ENCODE measurements at places on chromosomes 16 and 17. TPM values are rescaled to one million over a fixed set of nuclear protein-coding genes. Genes with fewer than 3 reads are reported as not detected.

The NXPH3 gene
- total RNA-seq = 2.1 TPM

The SCGB1C2 gene
- total RNA-seq = not detected

The CTRB2 gene
- total RNA-seq = not detected

DNA sequence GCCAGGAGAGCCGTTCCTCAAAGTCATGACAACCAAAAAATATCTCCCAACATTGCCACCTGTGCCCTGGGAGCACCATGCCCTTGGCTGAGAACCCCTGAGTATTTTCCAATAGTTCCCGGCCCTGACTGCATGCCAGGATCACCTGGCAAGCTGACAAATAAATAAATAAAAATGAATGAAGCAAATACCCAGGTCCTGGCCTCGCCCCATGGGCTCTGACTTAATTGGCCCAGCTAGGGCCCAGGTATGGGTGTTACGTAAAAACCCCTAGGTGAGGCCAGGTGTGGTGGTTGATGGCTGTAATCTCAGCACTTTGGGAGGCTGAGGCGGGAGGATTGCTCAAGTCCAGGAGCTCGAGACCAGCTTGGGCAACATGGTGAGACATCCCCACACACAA lies 2.7 kb upstream of the C16orf74 start:
- no peak overlapping the region for H3K27ac ChIP-seq
- peaks cover 32% of the 10 kb centered on the region for H3K4me1 ChIP-seq
- H3K36me3 ChIP-seq = no peaks in the 10 kb centered on the region
- peaks cover 30% of the 10 kb centered on the region for H3K27me3 ChIP-seq
- DNase-seq = no peak

DNA sequence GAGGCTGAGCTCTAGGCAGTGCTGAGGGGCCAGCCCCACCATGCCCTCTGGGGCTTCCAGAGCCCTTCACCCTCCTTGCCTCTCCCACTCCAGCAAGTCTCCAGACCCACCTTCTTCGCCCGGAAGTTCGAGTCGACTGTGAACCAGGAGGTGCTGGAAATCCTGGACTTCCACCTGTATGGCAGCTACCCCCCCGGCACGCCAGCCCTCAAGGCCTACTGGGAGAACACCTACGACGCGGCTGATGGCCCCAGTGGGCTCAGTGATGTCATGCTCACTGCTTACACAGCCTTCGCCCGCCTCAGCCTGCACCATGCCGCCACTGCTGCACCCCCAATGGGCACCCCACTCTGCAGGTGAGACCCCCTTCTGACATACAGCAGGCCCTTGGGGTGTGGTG lies 10.5 kb downstream of the XYLT2 start:
- H3K4me1 ChIP-seq = no peaks in the 10 kb centered on the region
- H3K36me3 ChIP-seq = no peaks in the 10 kb centered on the region
- no peak overlapping the region for H3K27ac ChIP-seq
- no peaks in the 10 kb centered on the region for H3K27me3 ChIP-seq

DNA sequence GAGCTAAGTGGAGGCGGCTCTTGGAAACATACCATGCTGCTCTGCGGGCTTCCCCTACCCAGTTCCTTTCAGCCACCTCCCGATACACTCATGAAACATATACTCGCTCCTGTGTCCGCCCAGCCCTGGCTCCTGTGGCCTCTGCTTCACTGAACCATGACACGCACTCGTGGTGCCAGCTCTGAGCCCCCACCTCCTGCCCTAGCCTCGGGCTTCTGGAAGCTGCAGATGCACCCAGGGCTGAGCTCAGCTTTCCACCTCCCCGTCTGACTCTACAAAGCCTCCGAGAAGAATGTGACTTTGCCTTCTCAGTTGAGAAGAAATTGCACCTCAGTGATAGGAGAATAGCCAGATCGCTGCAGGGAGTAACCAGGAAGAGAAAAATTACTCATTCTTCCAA lies 11.0 kb downstream of the CALB2 start:
- H3K36me3 ChIP-seq = no peaks in the 10 kb centered on the region
- no peak overlapping the region for H3K27ac ChIP-seq
- H3K27me3 ChIP-seq = peaks cover 45% of the 10 kb centered on the region
- H3K4me3 ChIP-seq = no peak overlapping the region
- H3K4me1 ChIP-seq = no peaks in the 10 kb centered on the region
- no peak for DNase-seq

GRCh38 chr17:2701161-2701995 lies 10.2 kb downstream of the CLUH start:
- H3K27me3 ChIP-seq = no peaks in the 10 kb centered on the region
- no peaks in the 10 kb centered on the region for H3K4me1 ChIP-seq
- H3K4me3 ChIP-seq = no peak overlapping the region
- peak; percentile 76 for DNase-seq
- H3K36me3 ChIP-seq = peaks cover 83% of the 10 kb centered on the region

- no peaks in the 10 kb centered on the region for H3K36me3 ChIP-seq
- H3K27ac ChIP-seq = no peak overlapping the region
- no peaks in the 10 kb centered on the region for H3K27me3 ChIP-seq
- no peak overlapping the region for H3K4me3 ChIP-seq
Observed at GRCh38 chr17:73400915-73401545, 89.2 kb upstream of the CDC42EP4 start.

GRCh38 chr16:53804467-53804866 lies 100.5 kb downstream of the FTO start:
- H3K27me3 ChIP-seq = no peaks in the 10 kb centered on the region
- no peak for DNase-seq
- H3K4me1 ChIP-seq = no peaks in the 10 kb centered on the region
- no peak overlapping the region for H3K4me3 ChIP-seq
- H3K27ac ChIP-seq = no peak overlapping the region
- no peaks in the 10 kb centered on the region for H3K36me3 ChIP-seq

DNA sequence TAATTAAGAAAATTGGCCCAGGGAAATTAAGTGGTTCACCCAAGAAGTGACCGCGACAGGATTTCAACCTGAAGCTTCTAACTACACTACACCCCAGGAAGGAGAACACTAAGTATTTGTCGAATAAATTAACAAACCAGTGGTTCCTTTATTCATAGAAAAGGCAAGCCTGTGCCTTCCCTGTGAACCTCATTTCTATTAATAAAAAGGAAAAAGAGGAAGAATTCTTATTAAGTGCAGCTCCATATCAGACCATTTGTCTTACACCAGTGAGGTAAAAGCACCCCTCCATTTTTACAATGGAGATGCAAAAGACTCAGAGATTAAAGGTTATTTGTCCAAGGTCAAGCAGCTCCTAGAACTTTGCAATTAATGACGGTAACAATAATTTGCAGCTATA lies 1.7 kb downstream of the COPS3 start:
- H3K36me3 ChIP-seq = no peaks in the 10 kb centered on the region
- no peak for DNase-seq
- peaks cover 49% of the 10 kb centered on the region for H3K4me1 ChIP-seq
- no peaks in the 10 kb centered on the region for H3K27me3 ChIP-seq
- peak overlapping the region; percentile 100 for H3K4me3 ChIP-seq

DNA sequence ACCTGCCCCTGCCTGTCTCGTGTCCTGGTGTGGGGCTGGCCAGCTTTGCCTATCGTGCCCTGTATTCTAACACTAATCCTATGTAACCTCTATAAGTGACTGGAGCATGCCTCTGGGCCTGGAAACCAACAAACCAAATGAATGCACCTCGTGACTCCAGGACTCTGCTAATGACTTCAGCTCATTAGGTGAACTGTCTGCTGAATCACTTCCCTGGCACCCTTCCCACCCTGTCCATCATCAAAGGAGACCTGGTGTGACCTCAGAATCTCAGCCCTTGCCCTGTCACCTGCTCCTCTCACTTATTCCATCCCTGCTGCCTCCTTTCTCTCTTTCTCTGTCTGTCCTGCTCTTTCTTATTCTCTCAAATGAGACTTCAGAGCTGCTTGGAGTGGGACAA lies 322.4 kb downstream of the CBLN1 start:
- DNase-seq = no peak
- no peak overlapping the region for H3K27ac ChIP-seq
- no peaks in the 10 kb centered on the region for H3K27me3 ChIP-seq
- H3K36me3 ChIP-seq = no peaks in the 10 kb centered on the region

DNA sequence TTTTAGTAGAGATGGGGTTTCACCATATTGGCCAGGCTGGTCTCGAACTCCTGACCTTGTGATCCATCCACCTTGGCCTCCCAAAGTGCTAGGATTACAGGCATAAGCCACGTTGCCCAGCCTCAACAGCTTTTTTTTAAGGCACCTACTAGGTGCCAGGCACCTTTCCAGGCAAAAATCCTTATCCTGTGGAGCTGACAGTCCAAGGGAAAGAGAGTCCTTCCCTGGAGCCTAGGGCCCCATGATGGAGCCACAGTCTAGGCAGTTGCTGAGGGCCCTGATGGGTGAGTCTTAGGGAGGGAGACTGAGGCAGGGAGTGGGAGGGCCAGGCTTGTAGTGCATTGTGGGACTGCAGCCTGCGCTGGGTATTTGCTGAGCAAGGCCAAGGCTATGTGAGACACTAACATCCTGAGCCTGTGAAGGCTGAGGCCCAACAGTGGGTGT lies 79.6 kb upstream of the TOB1 start:
- peaks cover 24% of the 10 kb centered on the region for H3K4me1 ChIP-seq
